ENCODE measurements at places on chromosomes 11 and 22. TPM values are rescaled to one million over a fixed set of nuclear protein-coding genes. Genes with fewer than 3 reads are reported as not detected.

Gene TCN1
- total RNA-seq = not detected

Gene ABCG4
- total RNA-seq = not detected

GRCh38 chr22:40972587-40972986, 21.4 kb downstream of the RBX1 start:
- DNase-seq = no peak
- H3K4me3 ChIP-seq = no peak overlapping the region
- H3K36me3 ChIP-seq = peaks cover 43% of the 10 kb centered on the region
- H3K27me3 ChIP-seq = no peaks in the 10 kb centered on the region
- no peaks in the 10 kb centered on the region for H3K4me1 ChIP-seq

Gene CHID1
- 52.7 TPM for total RNA-seq

DNA sequence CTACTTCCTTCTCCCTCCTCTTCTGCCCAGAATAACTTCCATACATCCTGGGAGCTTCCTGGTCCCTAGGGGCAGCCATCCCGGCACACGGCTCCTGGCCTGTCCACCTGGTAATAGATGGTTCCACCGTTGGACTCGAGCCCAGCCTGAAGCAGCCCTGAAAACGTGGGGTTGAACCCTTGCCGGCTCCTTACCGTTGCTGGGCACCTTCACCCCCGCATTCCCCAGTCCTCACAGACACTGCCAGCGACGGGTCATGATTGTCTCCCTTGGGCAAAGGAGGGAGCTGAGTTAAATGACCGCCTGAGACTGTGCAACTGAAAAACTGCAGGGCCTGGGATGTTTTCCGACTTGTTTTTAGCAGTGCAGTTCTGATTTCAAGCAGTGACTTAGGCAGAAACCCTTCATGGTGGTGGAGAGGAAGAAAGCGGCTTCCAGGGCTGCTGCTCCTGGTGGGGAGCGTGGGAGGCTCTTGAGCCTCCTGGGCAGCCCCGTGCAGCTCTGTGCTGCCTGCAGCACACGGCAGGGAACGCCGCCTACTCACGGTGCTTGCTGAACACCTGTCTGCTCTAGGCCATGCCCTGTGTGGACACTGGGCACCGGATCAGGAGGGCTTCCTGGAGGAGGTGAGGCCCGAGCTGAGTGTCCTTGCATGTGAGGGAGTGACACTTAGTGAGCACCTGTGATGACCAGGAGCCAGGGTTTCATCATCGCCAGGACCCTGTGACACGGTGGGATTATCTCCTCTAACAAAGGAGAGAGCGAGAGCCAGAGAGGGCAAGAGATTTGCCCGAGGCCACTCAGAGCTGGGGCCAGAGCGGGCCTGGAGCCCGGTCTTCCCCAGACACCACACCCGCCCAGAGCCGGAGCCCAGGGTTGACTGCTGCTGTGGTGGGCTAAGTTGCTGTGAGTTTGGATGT, 77.4 kb downstream of the FBLN1 start:
- H3K27me3 ChIP-seq = no peaks in the 10 kb centered on the region
- no peak overlapping the region for H3K27ac ChIP-seq
- H3K36me3 ChIP-seq = no peaks in the 10 kb centered on the region
- no peak for DNase-seq
- H3K4me3 ChIP-seq = no peak overlapping the region

DNA sequence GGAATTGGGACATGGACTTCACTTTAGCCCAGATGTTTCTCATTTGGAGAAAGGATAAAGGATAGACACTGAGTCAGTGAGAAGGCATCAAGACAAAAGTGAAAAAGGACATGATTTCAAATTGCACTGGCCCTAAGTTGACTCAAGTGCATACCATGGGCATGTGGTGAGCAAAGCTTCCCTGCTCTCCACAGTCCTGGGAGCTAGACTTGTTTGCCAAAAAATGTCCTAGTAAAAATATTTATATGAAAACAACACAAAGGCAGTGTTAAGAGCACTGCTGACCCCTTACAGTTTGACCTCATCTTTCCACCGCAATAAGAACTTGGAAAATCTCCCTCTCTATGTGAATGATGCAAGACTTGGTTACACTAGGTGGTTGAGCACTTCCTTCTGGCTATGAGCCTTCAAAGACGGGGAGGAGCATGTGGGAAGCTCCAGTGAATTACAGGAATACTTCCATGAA, 46.5 kb upstream of the FIBIN start:
- H3K36me3 ChIP-seq = no peaks in the 10 kb centered on the region
- no peak for DNase-seq
- H3K27ac ChIP-seq = no peak overlapping the region
- no peaks in the 10 kb centered on the region for H3K4me1 ChIP-seq
- no peaks in the 10 kb centered on the region for H3K27me3 ChIP-seq

DNA sequence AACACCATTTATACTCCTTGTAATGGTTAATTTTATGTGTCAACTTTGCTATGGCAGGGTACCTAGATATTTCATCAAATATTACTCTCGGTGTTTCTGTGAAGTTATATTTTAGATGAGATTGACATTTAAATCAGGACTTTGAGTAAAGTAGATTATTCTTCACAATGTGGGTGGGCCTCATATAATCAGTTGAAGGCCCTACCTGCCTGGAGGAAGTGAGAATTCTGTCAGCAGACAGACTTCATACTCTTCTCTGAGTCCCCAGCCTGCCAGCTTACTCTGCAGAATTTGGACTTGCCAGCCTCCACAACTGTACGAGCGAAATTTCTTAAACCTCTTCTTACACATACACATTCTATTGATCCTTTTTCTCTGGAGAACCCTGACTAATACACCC, 49.3 kb upstream of the SYT9 start:
- no peak overlapping the region for H3K4me3 ChIP-seq
- no peaks in the 10 kb centered on the region for H3K36me3 ChIP-seq
- no peaks in the 10 kb centered on the region for H3K27me3 ChIP-seq
- DNase-seq = no peak
- H3K27ac ChIP-seq = no peak overlapping the region
- H3K4me1 ChIP-seq = no peaks in the 10 kb centered on the region

- H3K27ac ChIP-seq = no peak overlapping the region
- no peaks in the 10 kb centered on the region for H3K27me3 ChIP-seq
- H3K4me3 ChIP-seq = no peak overlapping the region
- DNase-seq = no peak
- no peaks in the 10 kb centered on the region for H3K4me1 ChIP-seq
These were observed 1.5 kb upstream of the CLDN5 start for GRCh38 chr22:19525666-19526065.

DNA sequence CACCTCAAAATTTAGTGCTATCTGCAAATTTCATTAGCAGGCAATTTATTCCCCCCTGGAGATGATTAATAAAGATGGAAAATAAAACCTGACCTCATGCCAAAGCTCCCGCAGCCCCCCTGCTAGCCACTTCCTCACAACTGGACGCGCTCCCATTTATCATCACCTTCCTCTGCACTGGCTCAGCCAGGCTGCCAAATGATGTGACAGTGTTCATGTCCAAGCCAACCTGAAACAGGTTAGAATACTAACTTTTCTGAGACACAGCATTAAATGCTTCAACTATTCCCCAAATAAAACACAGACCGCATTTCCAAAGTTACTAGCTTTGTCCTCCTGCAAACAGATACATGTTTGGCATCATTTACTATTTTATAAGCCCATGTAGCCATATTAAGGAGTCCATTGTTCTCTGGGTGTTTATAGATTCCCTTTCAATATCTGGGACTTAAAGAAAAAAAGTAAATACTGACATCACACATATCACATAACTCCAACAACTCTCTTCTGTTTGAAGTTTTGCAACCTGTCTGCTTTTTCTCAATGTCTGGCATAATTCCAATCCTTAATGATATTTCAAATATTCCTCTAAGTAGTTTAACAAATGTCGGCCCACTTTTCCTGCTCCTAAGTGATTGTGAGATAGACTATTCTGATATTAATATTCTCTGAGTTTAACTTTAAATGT, 829.7 kb upstream of the FAT3 start:
- H3K36me3 ChIP-seq = no peaks in the 10 kb centered on the region
- H3K4me3 ChIP-seq = no peak overlapping the region
- H3K27ac ChIP-seq = no peak overlapping the region
- no peaks in the 10 kb centered on the region for H3K27me3 ChIP-seq

Gene TTC36
- 1.8 TPM for total RNA-seq

DNA sequence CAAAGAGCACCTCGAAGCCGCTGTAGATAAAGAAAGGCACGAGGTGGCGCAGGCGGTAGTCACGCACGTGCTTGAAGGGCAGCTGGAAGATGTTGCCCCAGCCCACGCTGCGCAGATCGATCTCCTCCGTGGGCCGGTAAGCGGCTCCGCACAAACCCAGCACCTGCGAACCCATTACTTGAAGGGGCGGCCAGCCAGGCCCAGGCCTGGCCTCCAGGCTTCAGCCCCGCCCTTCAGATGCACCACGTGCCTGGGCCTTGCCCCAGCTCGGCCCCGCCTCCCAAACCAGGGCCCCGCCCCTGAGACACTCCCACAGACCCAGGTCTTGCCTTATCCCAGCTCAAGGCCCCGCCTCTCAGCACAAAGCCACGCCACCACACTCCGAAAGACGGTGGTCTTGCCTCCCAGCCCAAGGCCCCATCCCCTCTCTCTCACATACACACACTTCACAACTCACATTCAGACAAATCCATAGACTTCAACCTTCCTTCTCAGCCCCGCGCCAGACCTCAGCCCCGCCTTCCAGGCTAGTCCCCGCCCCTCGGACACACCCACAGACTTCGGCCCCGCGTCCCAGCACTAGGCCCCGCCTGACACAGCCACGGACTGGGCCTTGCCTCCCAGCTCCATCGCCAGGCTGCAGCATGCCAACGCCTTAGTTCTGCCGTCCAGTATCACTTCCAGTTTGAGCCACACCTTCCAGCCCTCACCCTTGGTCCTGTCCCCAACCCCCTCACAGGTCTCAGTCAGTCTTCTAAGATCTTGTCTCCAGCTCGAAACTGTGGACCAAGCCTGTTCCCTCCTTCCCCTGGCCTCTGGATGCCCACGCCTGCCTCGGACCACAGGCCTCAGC, 7.0 kb downstream of the UNC93B1 start:
- no peak overlapping the region for H3K27ac ChIP-seq
- H3K36me3 ChIP-seq = no peaks in the 10 kb centered on the region
- H3K4me1 ChIP-seq = no peaks in the 10 kb centered on the region
- no peak overlapping the region for H3K4me3 ChIP-seq
- H3K27me3 ChIP-seq = no peaks in the 10 kb centered on the region
- DNase-seq = no peak

- no peaks in the 10 kb centered on the region for H3K27me3 ChIP-seq
- no peak overlapping the region for H3K4me3 ChIP-seq
- no peaks in the 10 kb centered on the region for H3K4me1 ChIP-seq
- no peaks in the 10 kb centered on the region for H3K36me3 ChIP-seq
- DNase-seq = no peak
These were observed 62.4 kb downstream of the GAS2 start for GRCh38 chr11:22728600-22729389.

- H3K27me3 ChIP-seq = no peaks in the 10 kb centered on the region
- H3K4me3 ChIP-seq = no peak overlapping the region
- no peaks in the 10 kb centered on the region for H3K36me3 ChIP-seq
- H3K4me1 ChIP-seq = no peaks in the 10 kb centered on the region
These were observed 22.0 kb upstream of the CD81 start for GRCh38 chr11:2355000-2355644.

Gene CALCA
- not detected for total RNA-seq

DNA sequence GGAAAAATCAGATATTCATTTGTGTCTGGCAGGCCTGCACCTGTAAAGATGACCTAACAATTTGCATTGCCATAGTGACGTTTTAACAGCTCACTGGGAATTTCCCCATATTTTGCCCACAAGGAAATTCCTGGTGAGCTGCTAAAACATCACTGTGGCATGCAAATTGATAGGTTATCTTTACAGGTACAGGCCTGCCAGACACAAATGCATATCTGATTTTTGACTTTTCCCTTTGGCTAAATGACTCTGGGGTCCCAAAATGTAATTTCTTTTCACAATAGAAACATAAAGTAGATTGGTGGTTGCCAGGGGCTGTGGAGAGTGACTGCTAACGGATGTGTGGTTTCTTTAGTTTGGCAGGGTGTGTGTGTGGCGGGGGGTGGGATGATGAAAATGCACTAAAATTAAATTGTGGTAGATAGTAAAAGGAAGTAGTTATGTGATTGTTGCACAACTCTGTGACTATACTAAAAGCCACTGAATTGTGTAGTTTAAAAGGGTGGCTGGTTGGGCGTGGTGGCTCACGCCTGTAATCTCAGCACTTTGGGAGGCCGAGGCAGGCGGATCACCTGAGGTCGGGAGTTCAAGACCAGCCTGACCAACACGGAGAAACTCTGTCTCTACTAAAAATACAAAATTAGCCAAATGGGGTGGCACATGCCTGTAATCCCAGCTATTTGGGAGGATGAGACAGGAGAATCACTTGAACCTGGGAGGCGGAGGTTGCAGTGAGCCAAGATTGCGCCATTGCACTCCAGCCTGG, 18.5 kb upstream of the FEZ1 start:
- H3K27me3 ChIP-seq = no peaks in the 10 kb centered on the region
- peak overlapping the region; percentile 56 for H3K27ac ChIP-seq
- H3K4me3 ChIP-seq = no peak overlapping the region
- peaks cover 24% of the 10 kb centered on the region for H3K4me1 ChIP-seq

GRCh38 chr11:69419662-69420395, 61.6 kb upstream of the LINC01488 start:
- H3K4me1 ChIP-seq = no peaks in the 10 kb centered on the region
- no peak overlapping the region for H3K27ac ChIP-seq
- no peak overlapping the region for H3K4me3 ChIP-seq
- no peak for DNase-seq
- no peaks in the 10 kb centered on the region for H3K27me3 ChIP-seq

- peaks cover 7% of the 10 kb centered on the region for H3K4me1 ChIP-seq
- no peaks in the 10 kb centered on the region for H3K27me3 ChIP-seq
- no peak overlapping the region for H3K4me3 ChIP-seq
- no peak for DNase-seq
These were observed 39.8 kb downstream of the LRRC32 start for GRCh38 chr11:76630600-76631281.

Gene C11orf42
- total RNA-seq = not detected

GRCh38 chr11:134139873-134140331, 71.0 kb downstream of the JAM3 start:
- H3K36me3 ChIP-seq = no peaks in the 10 kb centered on the region
- peak; percentile 34 for DNase-seq
- no peak overlapping the region for H3K4me3 ChIP-seq
- H3K27ac ChIP-seq = no peak overlapping the region

Gene AMOTL1
- 0.51 TPM for total RNA-seq

Gene MGAT3
- 0.57 TPM for total RNA-seq

GRCh38 chr22:20060700-20061480, 19.2 kb upstream of the DGCR8 start:
- no peaks in the 10 kb centered on the region for H3K36me3 ChIP-seq
- H3K27me3 ChIP-seq = no peaks in the 10 kb centered on the region
- no peak for DNase-seq
- no peak overlapping the region for H3K4me3 ChIP-seq
- H3K27ac ChIP-seq = no peak overlapping the region

- peaks cover 7% of the 10 kb centered on the region for H3K27me3 ChIP-seq
- no peak for DNase-seq
- H3K4me3 ChIP-seq = no peak overlapping the region
- H3K27ac ChIP-seq = no peak overlapping the region
- no peaks in the 10 kb centered on the region for H3K4me1 ChIP-seq
- no peaks in the 10 kb centered on the region for H3K36me3 ChIP-seq
These were observed 74.5 kb downstream of the TTC28 start for GRCh38 chr22:28604966-28605761.

Gene SLC7A4
- 0.13 TPM for total RNA-seq

Measured in naive thymus-derived CD4-positive, alpha-beta T cell (primary cell).